AG09309 (cell line): ENCODE measurements at places on chromosomes 4 and X.

GRCh38 chr4:167492007-167492406 is 257.7 kb upstream of the SPOCK3 start:
- DNase-seq, result no peak

DNA sequence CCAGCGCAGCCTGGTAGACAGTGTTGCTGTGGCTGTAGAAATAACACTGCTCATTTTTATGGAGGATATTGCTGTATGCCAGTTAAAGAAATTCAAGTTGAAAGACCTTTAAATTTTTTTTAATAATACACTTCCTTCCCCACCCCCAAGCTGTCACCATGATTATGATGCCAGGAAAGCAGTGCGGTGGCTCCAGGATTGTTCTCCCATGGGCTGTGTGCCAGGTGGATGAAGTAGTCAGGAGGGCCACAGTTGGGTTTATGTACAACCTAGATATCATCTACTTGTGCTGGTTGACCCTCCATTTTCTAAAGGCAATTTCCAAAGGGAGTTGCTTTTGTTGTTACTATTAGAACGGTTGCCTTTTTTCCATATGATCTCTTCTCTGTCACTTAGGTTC is 136.6 kb downstream of the AFF1 start:
- DNase-seq, result no peak

- DNase-seq, result no peak
Measured at GRCh38 chr4:145786261-145786660, 106.3 kb downstream of the C4orf51 start.

GRCh38 chrX:110407910-110408545 is 49.4 kb downstream of the RTL9 start:
- no peak for DNase-seq

DNA sequence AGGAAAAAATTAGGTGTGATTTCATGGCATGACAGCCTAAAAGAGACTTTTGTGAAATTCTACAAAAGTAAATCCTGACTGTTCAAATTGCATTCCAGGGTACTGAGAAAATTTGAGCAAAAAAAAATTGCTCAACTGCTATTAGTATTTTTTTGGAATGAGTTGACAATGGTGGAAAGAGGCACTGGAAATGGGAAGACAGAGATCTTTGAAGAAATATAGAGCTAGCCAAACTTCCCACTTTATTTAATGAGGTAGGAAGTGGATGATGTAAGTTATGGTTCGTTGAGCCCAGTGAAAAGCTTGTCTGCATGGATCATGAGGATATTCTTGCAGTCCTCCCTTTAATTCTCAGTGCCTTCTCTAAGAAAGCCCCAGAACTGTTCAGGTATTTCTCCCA is 183.8 kb downstream of the PTTG2 start:
- no peak for DNase-seq

DNA sequence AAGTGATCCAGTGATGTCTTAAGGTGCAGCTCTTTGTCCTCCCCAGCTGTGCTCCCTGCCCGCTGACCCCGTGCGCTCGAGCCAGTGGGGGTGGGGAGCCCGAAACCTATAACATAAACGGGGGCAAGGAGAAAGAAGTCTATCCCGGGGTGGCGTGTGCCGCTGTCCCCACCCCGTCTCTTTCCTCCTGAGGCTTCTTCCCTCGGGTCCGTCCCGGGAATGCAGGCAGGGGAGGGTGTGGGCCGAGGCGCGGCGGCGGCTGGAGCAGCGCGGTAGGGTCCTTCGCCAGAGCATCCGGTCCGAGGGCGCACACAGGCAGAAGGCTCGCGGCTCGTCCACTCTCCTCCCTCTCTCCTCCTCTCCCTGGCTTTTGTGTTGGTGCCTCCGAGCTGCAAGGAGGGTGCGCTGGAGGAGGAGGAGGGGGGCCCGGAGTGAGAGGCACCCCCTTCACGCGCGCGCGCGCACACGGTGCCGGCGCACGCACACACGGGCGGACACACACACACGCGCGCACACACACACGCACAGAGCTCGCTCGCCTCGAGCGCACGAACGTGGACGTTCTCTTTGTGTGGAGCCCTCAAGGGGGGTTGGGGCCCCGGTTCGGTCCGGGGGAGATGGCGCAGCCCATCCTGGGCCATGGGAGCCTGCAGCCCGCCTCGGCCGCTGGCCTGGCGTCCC is at the start of gene RAB33A:
Gene RAB33A, plus strand, starts transcription at position 517 of the 681 bp plus-strand sequence. Its CDS starts 101 bp downstream, at position 618.
- DNase-seq, result no peak

DNA sequence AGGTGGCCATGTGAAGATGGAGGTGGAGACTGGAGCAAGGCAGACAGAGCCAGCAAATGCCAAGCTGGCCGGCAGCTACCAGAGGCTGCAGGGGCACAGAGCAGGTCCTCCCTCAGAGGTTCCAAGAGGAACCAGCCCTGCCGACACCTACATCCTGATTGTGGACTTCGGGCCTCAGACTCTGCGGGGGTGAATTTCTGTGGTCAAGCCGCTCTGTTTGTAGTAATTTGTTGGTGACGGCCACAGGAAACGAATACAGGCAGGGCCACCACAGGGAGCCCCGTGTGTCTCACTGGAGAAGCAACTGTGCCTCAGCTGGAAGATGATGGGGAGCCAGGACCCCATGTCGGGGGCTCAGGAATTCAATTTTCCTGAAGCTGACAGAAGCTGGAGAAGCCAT is 28.3 kb downstream of the ZFYVE28 start:
- DNase-seq, result no peak

DNA sequence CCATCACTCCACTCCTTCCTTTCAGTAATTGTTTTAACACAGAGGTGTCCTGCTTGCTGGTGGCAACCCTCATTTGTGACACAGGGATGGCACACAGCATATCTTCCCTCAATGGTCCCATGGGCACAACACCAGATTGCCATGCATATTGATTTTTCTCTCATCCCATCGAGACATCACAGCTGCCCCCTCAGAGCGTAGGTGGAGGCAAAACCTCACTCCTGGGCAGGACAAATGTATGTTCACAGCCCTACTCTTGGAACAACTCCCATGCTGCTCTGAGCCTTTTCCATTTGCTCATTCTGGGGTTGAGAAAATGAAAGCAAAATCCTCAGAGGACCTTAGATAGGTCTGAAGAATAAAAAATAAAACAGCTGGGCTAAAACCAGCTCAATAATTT is 172.2 kb downstream of the GABRB1 start:
- no peak for DNase-seq

DNA sequence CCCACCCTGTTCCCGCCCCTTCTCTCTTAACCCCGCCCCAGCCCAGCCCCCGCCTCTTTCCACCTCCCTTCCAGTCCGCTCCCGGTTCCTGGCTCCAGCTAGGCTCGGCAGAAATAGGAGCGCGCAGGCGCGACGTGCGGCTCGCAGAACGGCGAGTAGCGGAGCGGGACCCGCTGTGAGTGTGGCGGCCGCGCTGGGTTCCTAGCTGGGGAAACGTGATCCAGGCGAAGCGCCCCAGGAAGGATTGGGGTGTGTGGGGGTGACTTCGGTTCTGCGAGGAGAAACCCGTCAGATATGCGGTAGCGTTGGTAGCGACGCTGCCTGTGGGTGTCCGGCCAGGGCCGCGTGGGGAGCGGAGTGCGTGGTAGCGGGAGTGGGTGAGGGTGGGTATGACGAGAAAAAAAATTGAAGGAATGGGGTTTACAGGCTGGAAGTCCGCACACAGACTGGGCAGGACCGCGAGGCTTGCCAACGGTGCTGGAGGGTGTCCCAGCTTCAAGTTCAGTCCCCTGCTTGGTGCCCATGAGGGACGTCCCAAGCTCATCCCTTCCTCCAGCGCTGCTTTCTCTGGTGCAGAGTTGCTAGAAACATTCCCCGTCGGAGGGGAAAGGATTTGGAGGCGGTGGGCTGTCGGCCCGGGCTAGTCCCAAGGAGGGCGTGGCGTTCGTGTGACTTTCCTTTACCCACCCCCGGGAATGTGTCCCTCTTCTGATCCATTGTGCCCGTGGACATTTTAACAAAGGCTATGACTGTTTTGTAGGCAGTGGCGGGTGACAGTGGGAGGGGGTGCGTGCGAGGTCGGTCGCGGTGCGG is at the start of gene PRRG1:
Gene PRRG1, plus strand, starts transcription at position 144 of the 813 bp plus-strand sequence. CDS start 56,886 bp downstream, outside the sequence.
- DNase-seq, result peak; percentile 34
